ENCODE measurements at places on chromosomes 2 and 18.

GRCh38 chr18:53509886-53510285 lies 714.6 kb downstream of the MBD2 start:
- no peak for DNase-seq

DNA sequence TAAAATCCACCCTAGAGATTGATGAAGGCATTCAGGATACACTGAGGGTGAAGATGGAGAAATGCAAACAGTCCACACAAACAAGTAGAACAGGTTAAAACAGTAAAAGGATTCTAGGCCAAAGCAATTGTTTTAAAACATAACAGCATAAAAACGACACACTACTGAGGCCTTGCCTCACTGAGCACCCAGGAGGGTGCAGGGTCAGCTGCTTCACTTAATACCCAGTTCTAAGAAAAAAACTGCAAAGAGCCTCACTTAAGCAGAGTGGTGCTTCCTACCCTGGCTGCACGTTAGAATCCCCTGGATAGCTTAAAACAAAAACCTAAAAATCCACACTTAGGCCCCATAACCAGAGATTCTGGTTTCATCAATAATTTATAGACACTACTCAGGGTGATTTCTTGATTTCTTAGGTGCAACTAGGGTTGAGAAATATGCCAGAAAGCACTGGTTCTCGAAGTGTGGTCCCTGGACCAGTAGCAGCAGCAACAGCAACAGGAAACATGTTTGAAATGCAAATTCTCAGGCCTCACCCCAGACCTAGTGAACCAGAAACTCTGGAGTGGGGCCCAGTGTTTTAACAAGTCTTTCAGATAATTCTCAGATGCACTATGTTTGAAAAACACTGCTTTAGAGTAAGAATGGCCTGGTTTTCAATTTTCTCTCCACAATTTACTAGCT lies 279.1 kb downstream of the ZEB2 start:
- no peak for DNase-seq

GRCh38 chr18:64712035-64712434 lies 563.1 kb upstream of the LINC00305 start:
- no peak for DNase-seq

GRCh38 chr2:172556284-172557033 lies 569 bp downstream of the PDK1 start:
- peak; percentile 78 for DNase-seq

GRCh38 chr2:26859622-26860021 lies 11.7 kb downstream of the DPYSL5 start:
- DNase-seq: no peak

DNA sequence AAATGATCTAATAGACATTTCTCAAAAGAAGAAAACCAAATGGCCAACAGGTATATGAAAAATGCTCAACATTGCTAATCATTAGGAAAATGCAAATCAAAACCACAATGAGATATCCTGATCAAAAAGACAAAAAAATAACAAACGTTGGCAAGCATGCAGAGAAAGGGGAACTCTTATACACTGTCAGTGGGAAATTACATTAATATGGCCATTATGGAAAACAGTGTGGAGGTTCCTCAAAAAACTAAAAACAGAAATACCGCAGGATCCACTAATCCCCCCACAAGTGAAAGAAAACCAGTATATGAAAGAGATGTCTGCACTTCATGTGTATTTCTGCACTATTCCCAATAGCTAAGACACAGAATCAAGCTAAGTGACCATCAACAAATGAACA lies 57.7 kb upstream of the CTIF start:
- peak; percentile 9 for DNase-seq

DNA sequence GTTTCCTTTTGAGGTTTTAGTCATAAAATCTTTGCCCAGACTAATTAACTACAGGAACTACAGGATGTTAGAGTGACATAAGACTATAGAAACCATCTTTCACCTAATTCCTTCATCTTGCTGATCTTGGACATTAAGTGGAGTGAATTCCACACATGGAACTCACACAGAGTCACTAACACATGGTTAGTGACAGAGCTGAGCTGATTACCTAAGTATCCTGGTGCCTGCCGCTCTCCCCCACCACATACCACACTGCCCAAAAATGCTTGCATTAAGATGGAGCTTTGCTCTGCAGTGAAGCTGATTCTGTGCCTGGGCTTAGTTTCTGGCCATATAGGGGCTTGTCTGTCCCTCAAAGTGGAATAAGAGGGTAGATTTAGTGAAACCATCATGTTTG lies 332.9 kb upstream of the NT5C1B start:
- DNase-seq: no peak

DNA sequence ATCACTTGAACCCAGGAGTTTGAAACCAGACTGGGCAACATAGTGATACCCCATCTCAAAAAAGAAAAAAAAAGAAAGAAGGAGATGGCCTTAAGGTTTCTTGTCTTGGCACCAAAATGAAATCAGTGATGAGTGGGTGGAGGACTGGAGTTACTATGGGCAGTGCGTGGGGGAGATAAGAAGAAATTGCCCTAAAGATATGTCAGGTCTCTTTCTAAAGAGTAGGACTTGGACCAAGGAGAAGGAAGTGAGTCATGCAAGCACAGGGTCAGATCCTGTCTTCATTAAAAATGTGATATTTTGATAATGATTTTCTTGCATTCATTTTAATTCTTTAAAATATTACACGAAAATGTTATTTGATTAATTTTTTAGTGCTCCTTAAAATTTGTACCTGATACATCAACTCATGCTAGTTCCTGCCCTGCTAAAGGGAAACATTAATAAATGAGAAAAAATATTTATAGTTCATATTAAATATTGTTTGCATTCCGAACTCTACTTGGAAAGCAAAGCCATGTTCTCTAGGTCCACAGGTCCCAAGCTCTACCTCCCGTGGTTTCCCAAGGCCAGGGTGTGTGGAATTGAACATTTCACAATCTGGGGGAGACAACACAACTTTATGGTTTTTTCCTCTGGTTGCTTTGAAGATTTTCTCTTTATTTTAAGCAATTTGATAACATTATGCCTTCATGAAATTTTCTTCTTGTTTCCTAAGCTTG lies 62.6 kb upstream of the CTLA4 start:
- DNase-seq: no peak

- no peak for DNase-seq
Measured at GRCh38 chr2:26780203-26780760, 5.6 kb upstream of the CENPA start.

DNA sequence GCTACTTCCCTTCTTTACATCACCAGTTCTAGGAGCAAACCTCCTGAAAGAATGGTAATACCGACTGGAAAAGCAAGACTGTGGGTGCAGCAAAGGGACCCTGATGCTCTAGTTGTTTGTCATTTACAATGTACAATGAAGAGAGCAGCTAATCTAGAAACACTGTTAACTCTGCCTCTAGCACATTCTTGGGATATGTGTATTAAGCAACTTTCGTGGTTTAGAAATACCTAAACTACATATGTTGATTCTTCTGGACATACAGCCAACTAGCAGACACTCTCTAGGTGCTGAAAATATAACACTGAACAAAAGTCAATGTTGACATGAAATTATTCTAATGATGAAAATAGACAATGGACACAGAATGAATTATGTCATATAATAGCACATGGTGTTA lies 440.3 kb upstream of the MC4R start:
- DNase-seq: no peak
